ENCODE measurements at places on chromosomes 1 and 21.

DNA sequence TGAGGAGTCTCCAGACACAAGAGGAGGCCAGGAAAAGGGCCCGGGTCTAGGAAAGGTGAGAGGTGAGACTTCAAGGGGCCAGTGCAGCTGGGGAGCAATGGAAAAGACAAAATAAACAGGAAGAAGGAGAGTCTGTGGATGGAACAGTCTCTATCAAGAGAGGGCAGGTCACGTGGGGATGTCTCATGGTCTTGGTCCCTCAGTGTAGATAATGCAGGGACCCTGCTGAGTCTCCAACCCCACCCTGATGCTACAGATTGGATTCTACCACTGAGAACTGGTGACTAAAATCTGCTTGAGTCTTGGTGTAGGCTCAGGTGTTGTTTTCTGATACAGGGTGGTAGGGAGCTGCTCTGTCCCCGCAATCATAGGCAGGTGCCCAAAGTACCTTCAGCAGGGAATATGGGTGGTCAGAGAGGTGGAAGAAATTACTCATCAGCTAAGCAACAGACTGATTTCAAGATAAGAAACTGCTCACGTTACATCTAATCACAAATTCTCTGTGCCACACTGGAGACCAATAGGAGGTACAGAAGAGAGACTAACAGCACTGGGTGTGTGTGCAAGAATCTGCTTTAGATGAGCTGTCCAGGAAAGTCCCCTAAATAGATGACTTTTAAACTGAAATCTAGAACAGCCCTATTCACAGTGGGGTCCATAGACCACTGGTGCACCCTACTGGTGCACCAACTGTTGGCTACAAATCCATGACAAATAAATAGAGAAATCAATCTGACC lies 101.5 kb upstream of the TLR5 start:
- no peak for DNase-seq

DNA sequence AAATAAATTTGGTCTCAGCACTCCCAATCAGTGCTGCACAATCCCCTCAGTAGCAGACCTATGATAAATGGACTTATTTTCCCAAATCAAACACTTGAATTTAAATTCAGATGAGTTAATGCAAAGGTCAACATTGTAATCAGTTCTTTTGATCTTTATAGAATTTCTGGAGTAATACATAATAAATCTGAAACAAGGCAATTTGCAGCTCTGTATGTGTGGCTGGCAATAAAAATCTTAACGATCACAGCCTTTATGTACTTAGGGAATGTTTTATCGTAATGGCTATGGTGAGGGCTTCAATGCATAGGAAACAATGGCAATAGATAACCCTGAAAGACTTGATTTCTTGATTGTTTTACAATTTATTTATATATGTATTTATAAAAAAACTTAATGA lies 91.4 kb downstream of the GPATCH2 start:
- DNase-seq, result no peak

- peak; percentile 93 for DNase-seq
These were observed 37.7 kb upstream of the GPR37L1 start for GRCh38 chr1:202084791-202085681.

- no peak for DNase-seq
These were observed 9.7 kb upstream of the FRRS1 start for GRCh38 chr1:99776120-99776519.

GRCh38 chr1:218123968-218124367 lies 161.1 kb upstream of the RRP15 start:
- DNase-seq, result no peak

DNA sequence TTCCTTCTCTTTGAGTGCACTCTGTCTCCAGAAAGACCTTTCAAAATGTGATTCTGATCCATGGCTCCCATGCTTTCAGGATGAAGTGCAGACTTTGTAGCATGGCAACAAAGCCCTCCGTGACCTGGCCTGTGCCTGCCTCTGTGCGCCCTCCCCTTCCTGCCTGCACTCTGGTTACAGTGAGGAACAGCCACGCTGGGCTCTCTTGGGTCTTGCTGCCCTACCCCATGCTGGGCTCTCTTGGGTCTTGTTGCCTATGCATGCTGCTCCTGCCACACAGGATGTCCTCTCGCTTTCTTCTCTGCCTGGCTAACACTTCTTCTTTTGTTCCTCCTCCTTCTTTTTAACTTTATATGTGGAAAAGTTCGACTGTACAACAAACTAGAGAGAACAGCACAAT lies 28.0 kb downstream of the LMOD1 start:
- no peak for DNase-seq

- no peak for DNase-seq
These were observed 3.2 kb upstream of the MIB2 start for GRCh38 chr1:1612104-1612400.

GRCh38 chr1:231806623-231807495 lies 180.3 kb downstream of the DISC1 start:
- no peak for DNase-seq

- no peak for DNase-seq
These were observed 100.8 kb upstream of the TARDBP start for GRCh38 chr1:10911490-10912166.

- DNase-seq, result no peak
These were observed 16.6 kb downstream of the ZNF362 start for GRCh38 chr1:33272930-33273329.

- no peak for DNase-seq
These were observed 924 bp downstream of the TMEM240 start for GRCh38 chr1:1539310-1540089.

GRCh38 chr1:17795081-17795809 lies 40.1 kb downstream of the ACTL8 start:
- DNase-seq, result no peak

DNA sequence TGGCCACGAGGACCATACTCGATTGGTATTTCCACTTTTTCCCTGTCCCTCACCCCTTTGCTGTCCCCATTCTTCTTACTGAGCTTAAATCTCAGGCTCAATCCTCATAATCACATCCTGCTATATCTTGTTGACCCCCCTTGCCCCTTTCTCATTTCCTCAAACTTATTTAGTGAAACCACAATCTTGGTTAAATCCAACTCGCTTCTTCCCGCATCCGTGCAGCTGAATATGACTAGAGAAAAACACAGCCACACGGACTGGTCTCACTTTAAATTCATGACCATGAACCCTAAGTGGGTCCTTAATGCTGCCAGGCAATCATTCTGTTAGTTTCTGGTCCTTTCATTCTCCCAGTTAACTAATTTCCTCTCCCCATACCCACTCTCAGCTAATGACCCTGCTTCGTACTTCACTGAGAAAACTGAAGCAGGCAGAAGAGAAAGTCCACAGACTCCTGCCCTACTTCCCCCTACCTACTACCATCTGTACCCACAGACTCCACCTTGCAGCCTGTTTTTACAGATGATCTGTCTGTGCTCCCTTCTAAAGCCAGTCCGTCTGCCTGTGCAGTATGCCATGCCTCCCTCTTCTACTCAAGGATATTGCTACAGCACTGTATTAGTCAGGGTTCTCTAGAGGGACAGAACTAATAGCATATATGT lies 96.8 kb upstream of the LMO4 start:
- no peak for DNase-seq

DNA sequence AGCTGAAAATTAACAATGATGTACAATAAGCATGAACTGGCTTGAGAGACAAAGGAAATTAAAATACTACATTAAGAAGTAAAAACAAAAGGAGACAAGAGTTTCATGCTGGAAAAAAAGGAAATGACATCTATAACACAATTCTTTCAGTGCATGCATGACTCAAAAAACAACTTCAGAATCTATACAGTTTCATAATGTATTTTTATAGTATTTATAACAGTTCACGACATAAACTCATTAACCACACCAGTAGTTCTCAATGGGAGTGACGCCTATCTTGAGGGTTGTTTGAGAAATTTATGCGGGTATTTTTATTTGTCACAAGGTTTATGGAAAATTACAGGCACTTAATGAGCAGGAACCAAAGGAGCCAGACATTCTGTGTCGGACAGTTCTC lies 168.5 kb downstream of the SMYD3 start:
- DNase-seq, result no peak

GRCh38 chr1:23628951-23629387 lies 62.6 kb upstream of the RPL11 start:
- no peak for DNase-seq

DNA sequence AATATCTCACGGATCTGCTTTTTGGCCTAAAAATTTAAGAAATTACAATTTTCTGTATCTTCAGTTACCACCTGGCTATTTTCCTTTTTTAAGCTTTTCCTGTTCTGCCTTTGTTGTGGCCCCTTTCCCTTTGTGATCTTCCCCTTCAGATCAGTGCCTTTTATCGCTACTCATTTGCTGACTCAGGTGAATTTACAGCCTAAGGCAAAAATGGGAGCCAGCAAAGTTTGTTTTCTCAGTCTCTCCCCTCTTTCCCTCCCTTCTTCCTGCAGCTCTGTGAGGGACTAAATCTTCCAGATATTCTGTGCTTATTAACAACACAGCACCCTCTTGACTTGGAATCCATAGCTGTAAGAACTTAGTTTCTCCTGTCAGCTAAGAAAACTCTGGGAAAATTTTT lies 5.3 kb upstream of the PRRC2C start:
- DNase-seq, result no peak

GRCh38 chr1:116311193-116311592 lies 61.9 kb upstream of the ATP1A1 start:
- no peak for DNase-seq

GRCh38 chr1:108646648-108647269 lies 14.1 kb downstream of the HENMT1 start:
- peak; percentile 80 for DNase-seq

GRCh38 chr1:172778456-172779455 lies 119.9 kb downstream of the FASLG start:
- DNase-seq, result no peak

DNA sequence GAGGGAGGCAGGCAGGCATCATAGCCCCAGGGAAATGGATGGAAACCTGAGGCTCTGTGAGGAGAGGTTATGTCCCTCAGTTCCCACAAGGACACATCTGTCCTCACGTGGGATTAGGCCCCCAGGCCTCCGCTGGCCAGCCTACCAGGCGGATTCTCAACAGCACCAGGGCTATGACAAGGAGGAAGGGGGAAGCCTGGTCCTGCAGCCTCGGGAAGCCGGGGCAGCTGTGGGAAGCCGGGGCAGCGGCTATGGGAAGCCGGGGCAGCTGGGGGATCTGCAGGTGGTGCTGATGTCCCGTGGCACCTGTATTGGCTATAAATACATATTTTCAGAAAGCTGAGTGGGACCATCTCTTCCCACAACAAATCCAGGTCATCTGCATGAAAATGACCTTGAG lies 19.7 kb downstream of the BSND start:
- DNase-seq, result no peak

DNA sequence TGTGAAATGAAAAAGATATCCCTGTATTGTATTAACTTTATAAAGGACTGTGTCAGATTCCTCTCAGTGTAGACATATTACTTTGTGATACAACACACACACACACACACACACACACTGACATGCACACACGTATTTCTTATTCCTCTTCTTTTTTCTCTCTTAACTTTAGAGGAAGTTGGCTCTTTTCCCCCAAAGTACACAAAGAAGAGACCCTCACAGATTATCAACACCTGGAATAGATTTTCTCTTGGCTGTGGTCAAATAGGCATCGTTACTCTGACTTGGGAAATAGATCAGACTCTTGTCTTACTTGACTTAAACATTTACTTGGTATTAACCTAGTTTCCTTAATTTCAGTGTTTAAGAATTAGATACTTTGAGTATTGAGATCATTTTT lies 792.8 kb downstream of the ADGRL2 start:
- no peak for DNase-seq

DNA sequence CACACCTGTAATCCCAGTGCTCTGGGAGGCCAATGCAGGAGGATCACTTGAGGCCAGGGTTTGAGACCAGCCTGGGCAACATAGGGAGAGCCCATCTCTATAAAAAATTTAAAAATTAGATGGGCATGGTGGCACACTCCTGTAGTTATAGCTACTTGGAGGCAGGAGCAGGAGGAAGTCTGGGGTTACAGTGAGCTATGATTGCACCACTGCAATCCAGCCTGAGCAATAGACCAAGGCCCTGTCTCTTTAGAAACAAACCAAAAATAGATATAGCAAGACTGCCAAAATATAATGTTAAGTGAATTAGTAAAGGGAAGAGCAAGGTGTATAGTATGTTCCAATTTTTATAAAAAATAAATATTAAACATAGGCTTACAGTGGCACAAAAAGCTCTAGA lies 28.8 kb downstream of the PLEKHO1 start:
- DNase-seq, result no peak

- DNase-seq, result no peak
These were observed 64.2 kb downstream of the SLC30A7 start for GRCh38 chr1:100960098-100960497.

DNA sequence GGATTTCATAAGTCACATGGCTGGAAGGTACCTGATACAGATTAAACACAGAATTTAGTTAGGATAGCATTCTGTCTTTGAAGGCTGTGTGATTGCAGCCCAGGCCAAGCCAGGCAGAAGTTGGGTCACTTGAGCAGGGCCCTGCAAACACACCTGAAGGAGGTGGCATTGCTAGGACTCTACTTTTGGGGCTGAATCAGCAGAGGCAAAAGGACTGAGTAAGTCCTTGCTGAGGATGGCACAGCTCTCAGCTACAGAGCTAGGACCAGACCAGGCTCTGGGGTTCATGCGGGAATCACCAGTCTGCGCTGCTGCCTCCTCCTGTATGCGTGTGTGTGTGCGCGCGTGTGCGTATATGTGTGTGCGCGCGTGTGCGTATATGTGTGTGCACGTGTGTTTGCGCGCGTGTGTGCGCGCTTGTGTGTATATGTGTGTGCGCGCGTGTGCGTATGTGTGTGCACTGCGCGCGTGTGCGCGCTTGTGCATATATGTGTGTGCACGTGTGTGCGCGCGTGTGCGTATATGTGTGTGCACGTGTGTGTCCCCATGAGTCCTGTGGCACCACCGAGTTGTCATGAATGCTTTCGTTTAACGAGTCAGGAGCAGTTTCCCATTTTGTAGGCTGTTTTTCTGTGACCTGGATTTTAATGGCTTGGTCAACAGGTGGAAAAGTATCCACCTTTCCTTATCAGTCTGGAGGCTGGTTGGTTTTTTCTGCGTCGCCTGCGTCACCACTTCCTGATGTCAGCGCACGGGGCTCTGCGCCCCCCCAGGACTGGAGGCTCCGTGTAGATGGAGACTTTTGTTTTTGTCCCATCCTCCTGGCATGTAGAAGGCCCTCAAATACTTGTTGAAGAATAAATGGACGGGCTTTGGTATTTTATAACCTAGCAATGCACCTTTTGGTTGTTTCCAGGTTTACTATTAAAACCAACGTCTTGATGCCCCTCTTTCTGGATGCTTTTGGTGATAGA lies 34.7 kb downstream of the ADARB1 start:
- no peak for DNase-seq

GRCh38 chr1:118304722-118305359 lies 119.8 kb upstream of the SPAG17 start:
- no peak for DNase-seq

- no peak for DNase-seq
These were observed 16.9 kb downstream of the GRHL3 start for GRCh38 chr1:24336075-24336474.

- DNase-seq, result no peak
These were observed 5.8 kb upstream of the CTSE start for GRCh38 chr1:206029484-206029883.

- no peak for DNase-seq
These were observed 13.9 kb upstream of the MYCL start for GRCh38 chr1:39915499-39916129.

GRCh38 chr1:208036106-208036808 lies 125.3 kb upstream of the CD34 start:
- no peak for DNase-seq

- DNase-seq, result no peak
These were observed 59.2 kb downstream of the NPHP4 start for GRCh38 chr1:5933050-5933449.

Measured in posterior cingulate gyrus (tissue), 11 donors.